Activated CD4-positive, alpha-beta T cell treated with anti-CD3 and anti-CD28 coated beads, Interleukin-2, amount 10 ng/mL, durations not matched to agents 7 days and 5 days (primary cell): ENCODE measurements at places on chromosomes 16 and 17.

- H3K27me3 ChIP-seq = no peaks in the 10 kb centered on the region
- no peak overlapping the region for H3K4me3 ChIP-seq
- DNase-seq = no peak
- H3K4me1 ChIP-seq = no peaks in the 10 kb centered on the region
- H3K36me3 ChIP-seq = peaks cover 18% of the 10 kb centered on the region
Measured at GRCh38 chr17:30433514-30433913, 43.7 kb upstream of the GOSR1 start.

DNA sequence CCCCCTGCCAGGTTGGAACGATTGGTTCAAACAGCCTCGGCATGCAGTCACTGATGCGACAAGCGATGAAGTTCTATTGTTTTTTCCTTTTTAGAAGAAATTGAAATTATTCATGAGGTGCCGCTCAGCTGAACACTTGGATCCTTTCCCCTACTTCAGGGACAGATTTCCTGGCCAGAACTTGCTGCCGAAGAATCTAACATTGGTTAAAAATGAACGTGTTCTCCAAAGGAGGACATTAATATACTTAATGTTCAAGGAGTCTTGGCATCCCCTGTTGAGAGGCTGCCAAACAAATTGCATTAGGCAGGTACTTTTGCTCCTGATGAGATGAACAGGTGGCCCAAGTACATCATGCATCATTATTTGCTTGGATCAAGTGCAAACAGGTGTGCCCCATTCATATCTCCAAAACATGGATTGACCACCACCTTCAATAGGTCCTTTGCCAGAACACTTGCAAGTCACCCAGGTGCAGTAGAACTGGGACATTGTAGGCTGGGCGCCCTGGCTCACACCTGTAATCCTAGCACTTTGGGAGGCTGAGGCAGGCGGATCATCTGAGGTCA, 437.2 kb downstream of the HAPSTR1 start:
- no peak for DNase-seq
- H3K4me1 ChIP-seq = no peaks in the 10 kb centered on the region
- H3K27me3 ChIP-seq = no peaks in the 10 kb centered on the region
- no peaks in the 10 kb centered on the region for H3K36me3 ChIP-seq
- no peak overlapping the region for H3K4me3 ChIP-seq

DNA sequence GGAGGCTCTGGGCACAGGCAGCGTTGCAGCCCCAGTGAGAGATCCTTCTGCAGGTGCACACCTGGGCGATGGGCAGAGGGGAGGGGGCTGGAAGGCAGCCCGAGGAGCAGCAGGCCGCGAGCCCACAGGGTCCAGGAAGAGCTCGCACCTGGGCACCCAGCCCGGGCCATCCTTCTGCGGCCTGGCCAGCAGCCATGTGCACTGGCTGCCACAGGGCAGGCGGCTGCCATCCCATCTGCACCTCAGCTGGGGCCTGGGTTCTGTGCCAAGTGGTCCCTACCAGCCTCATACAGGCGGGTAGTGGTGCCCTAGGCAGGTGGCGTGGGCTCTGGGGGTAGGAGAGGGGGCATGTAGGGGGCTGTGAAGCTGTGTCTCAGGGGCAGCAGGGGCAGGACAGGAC, 197.2 kb downstream of the RBFOX3 start:
- H3K4me3 ChIP-seq = no peak overlapping the region
- no peaks in the 10 kb centered on the region for H3K36me3 ChIP-seq
- H3K4me1 ChIP-seq = no peaks in the 10 kb centered on the region
- peaks cover 6% of the 10 kb centered on the region for H3K27me3 ChIP-seq
- no peak overlapping the region for H3K27ac ChIP-seq

DNA sequence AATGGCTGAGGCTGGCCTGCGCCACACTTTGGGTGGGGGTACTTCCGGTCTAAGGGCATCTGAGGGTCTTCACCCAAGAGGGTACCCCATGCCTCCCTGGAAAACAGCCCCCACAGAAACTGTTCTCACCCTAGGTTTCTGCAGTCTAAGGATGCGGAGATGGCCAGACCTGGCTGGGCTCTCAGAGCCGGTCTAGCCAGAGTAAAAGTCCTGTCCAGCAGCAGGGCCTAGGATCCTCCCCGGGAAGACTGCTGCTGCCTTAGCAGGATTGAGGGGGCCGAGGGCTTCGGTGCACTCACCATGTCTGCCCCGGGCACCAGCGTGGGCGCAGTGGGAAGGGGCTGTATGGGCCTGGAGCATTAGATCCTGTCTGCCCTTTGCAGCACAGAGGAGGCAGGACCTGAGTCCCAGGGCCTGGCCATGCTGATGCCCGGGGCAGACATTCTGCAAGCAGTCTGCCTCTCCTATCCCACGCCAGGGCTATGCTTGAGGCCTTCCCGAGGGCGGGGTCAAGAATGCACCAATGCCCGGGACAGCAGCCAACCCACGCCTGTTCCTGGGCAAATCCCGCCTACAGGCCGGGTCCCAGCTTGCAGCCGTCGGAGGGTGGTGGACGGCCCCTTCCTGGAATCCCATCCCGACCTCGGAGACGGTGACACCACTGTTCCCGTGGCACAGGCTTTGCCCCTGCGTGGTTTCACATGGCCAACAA, 54.7 kb downstream of the CBFA2T3 start:
- no peak overlapping the region for H3K4me3 ChIP-seq
- no peak overlapping the region for H3K27ac ChIP-seq
- H3K27me3 ChIP-seq = peaks cover 2% of the 10 kb centered on the region
- no peaks in the 10 kb centered on the region for H3K36me3 ChIP-seq
- DNase-seq = no peak
